ENCODE measurements at places on chromosomes 1 and 21.

DNA sequence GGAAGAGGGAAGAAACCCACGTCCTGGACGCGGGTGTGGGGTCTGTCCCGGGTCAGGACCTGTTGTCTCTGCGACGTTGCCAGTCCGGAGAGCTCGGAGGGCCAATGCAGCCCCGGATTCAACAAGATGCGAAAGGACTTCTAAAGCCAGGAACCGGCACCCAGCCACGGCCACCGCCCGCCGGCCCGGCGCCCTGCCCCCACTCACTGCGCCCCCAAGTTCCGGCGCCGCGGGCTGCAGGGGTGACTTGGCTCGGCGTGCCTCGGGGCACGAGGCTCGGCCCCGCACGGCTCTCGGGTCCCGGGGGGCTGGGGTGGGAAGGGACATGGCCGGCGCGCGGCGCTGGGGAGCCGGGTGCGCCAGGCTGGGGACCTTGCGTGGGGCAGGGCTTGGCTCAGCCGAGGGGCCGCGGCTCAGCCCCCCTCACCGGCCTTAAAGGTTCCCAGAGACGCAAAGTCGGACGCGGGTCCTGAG lies 51.8 kb upstream of the H6PD start:
- DNase-seq, result no peak

- no peak for DNase-seq
Observed at GRCh38 chr1:160489513-160490261, 33.4 kb downstream of the SLAMF6 start.

- no peak for DNase-seq
Observed at GRCh38 chr1:6918925-6919511, 133.8 kb downstream of the CAMTA1 start.

GRCh38 chr1:42936309-42937078 lies 22.2 kb downstream of the SLC2A1 start:
- DNase-seq, result no peak

DNA sequence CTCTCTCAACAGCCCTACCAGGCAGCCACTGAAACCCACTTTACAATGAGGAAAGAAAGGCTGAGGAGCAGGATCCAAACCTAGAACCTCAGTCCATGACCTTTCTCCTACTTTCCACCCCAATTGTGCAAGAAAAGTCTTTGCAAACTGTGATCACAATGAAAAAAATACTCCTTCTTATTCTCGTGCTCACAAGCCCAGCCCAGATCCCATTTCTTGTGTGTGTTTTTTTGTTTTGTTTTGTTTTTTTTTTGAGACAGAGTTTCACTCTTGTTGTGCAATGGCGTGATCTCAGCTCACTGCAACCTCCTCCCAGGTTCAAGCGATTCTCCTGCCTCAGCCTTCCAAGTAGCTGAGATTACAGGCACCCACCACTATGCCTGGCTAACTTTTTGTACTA lies 97.7 kb downstream of the CRYAA start:
- no peak for DNase-seq

- DNase-seq, result no peak
Observed at GRCh38 chr1:179973198-179974110, 18.8 kb downstream of the CEP350 start.

GRCh38 chr1:9394010-9394409 lies 101.3 kb downstream of the SPSB1 start:
- DNase-seq, result no peak

- no peak for DNase-seq
Observed at GRCh38 chr1:116521186-116521585, 49.6 kb downstream of the CD58 start.

- DNase-seq, result no peak
Observed at GRCh38 chr1:167158813-167159275, 61.8 kb upstream of the POU2F1 start.

DNA sequence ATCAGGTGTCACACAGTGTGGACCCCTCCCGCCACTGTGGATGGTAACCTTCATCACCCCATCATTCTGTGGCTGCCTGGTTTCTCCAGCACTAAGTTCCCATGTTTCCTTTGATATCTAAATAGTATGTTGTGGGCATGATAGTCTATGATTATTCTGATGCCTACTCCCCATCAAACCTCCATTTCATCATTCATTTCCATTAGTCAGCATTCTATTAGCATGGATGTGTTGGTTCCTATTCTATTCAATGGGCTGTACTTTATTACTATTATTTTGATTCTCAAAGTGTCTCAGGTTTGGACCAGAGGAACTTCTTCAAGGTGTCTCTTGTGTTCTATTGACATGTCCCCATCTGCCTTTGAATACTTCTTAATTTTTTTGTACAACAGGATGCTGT lies 112.0 kb downstream of the DISC1 start:
- no peak for DNase-seq

DNA sequence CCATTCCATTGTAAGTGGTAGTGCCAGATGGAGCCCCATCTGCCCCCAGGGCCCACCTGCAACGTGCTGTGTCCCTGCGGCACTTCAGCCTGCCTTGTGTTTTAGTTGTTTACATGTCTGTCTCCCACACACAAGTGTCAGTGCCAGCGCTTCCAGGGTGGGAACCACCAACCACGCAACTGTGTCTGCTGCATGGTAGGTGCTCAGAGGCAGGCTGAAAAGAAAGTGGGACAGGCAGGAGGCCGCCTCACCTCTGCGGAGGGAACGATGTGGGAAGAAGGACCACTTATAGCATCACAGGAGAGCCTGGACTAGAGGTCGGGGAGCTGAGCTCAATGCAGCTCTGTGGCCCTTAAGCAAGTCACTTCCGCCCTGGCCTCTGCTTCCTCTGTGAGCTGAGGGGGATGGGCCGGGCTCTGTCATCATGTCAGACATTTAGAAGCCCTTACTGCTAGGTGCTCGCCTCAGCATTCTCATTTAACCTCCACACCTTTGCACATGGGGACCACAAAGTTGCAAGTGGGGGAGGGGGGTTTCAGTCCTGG lies 17.9 kb downstream of the SLC9A1 start:
- no peak for DNase-seq

DNA sequence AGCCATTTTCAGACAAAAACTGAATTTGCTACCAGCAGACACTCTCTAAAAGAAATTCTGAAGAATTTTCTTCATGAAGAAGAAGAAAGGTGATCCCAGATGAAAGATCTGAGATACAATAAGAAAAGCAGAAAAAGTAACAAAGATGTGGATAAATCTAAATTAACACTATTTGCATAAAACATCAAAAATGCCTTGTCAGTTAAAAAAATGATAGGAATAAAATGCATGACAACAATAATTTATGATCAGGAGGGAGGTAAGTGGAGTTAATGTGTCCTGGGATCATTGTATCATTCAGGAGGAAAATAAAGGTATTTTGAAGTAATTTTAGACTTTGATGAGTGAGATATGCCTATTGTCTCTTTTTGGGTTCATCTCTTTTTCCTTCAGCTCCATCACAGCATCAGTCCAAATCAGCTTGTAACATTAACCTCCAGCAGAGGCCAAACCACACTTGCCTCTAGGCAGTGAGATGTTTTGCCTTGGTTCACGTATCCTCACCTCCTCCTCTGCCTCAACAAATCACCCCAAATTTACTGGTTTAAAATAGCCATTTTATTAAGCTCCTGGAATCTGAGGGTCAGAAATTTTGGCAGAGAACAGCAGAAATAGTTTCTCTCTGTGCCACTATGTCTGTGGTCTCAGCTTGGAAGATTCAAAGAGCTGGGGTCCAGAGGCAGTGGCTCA lies 76.9 kb upstream of the HIVEP3 start:
- no peak for DNase-seq

DNA sequence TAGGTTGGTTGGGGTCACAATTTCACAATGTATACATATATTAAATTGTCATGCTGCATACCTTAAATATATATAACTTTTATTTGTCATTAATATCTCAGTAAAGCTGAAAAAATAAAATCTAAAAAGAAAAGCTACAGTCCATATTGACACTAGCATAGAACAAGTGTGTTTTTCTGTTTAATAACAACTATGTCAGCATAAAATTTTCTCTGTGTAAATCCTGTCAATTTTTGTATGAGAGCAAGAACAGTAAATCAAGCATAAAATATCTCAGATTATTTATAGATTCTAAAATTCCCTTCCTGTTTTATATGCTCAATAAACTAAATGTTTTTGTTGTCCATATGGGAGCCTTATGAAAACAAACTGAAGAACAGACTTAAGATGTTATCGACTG lies 739.2 kb downstream of the MRPL39 start:
- DNase-seq, result no peak

DNA sequence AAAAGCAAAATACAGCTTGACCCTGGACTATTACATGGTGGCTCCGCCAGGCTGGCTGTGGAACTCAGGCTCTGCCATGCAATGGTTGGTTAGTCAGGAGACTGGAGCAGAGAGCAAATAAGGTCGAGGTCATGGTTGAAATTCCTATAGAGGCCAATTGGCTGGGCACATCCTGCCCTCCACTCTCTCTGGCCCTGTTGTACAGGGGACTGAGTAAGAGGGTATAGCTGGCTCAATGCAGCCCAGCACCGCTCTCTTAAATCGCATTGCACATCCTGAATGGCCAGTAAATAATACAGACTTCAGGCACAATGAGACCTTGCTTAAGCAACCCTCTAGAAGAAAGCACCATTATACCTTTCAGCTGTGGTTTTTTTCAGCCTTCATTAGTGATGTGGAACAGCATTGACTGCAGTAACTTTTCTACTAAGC lies 59.3 kb upstream of the PPP2R5A start:
- DNase-seq, result no peak

DNA sequence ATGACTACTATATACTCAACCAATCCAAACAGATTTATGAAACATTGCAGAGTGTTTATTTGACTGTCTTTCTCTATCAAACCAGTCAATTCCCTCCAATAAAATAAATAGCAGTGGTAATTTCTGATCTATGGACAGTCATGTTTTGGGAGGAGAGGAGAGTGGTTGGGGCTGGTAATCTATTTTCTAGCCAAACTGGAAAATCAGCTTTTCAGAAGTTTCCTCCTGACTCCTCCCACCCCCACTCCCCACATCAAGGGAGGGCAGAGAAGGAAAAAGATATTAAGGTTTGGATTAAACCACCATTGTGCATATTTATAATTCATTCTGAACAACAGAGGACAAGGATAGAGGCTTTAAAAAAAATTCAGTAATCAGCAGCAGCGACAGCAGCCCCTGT lies 69.4 kb upstream of the SOX13 start:
- no peak for DNase-seq

DNA sequence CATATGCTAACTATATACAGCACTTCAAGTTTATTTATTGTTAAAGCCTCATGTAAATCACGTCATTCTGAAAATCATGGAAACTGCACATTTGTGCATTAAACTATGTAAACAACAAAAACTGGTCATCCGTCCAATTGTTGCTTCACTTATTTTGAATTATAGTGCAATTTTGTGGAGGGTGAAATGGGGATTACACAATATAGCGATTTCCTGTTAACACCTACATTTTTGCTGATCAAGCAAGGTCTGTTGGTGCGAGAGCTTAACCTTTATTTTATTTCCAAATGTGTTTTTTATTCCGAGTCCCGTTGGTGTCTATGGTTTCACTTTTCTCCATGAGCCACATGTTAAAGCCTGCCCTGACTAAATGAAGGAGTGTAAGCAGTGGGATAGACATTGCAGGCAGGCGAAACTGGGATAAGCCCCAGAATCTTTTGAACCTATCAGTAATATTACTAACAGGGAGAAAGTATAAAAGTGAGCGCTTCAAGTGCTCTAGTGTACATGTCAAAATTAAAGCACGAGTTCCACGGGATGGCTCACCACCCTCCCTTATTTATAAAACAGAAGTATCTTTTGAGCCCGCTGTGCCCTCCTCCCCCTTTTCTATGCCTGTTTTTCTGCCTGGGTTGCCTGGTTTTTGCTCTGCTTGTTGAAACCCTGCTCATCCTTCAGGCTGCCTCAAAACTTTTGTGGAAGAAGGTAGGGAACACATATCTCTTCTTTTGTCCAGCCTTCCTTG lies 120.7 kb downstream of the NFIA start:
- DNase-seq, result no peak

DNA sequence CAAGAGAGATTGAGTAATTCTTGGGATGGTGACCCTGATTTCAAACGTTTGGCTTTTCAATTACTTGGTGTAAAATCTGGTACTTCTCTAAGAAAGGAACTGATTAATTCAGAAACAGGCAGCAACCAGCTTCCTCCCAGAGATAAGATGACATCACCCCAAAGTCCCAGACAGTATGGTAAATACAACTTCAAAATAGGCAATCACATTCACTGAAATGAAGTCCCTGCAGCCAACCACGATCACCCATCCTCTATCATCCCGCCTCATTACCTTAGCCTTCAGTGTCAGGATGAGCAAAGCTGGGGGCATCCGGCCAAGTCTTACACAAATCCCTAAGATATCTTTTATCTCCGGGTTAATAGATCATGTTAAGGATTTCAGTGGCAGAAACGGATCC lies 26.4 kb upstream of the RUNX1 start:
- peak; percentile 16 for DNase-seq

DNA sequence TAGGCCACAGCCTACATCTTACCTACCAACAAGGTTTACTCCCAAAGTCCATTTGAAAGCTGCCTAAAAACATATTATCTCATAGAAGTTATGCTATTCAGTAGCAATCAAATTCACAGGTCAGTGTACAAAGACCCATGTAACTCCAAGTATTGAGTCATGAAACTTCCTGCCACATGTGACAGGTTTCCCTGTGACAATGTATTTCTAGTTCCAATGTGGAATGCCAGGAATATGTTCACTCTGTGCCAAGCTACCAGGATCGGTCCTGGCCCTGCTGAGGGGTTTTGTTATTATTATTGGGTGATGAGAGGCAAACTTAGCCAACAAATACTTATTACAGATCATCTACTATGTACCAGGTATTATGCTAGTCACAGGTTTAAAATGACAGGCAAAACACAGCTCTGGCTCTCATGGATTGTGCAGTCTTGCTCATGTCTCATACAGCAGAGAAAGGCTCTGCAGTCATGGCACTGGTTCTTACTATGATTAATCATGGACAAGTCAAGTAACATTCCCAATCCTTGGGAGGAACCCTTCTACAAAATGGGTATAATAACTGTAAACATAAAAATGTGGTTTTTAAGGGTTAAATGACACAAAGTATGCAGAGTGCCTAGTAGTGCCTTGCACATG lies 22.5 kb downstream of the DPH5 start:
- DNase-seq, result no peak

DNA sequence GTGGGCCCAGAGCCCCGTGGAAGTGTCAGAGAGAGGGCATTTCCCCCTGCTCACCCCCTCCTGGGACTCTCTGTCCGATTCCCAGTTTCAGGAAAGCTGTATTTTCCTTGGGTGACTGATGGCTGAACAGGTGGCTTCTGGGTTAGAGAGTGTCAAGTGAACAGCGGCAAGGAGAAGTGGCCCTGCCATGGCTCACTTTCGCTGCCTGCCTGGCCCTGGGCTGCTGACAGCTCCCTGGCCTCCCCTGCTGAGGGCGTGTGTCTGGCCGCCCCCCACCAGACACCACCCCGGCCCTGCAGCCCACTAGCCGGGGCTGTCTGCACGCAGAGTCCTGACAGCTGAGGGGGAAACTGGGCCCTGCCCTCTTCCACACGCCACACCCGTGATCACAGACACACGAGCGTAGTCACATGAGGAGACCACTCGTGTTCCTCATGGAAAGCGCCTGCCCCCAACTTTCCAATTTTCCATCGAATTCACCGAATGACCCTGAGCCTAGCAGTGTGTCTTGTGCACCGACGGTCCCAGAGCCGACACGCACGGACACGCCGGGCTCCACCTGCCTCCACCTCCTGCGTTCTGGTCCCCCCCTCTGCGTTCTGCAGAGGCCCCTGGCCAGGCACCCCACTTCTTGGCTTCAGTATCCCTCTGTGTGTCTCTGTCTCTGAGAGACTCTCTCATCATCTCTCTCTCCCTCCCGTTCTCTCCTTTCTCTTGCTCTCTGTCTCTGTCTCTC lies 60.6 kb upstream of the CASZ1 start:
- no peak for DNase-seq

GRCh38 chr1:15151377-15151806 lies 2.2 kb upstream of the TMEM51 start:
- DNase-seq, result no peak

GRCh38 chr1:12249181-12249580 lies 19.4 kb downstream of the VPS13D start:
- no peak for DNase-seq
